CD8-positive, alpha-beta T cell (primary cell): ENCODE measurements at places on chromosomes 5 and 9. TPM values are rescaled to one million over a fixed set of nuclear protein-coding genes. Genes with fewer than 3 reads are reported as not detected.

The SCGB3A2 gene
- total RNA-seq, result not detected

The KIF4B gene
- not detected for total RNA-seq

The CTXN3 gene
- total RNA-seq, result not detected

The CKMT2 gene
- total RNA-seq, result not detected

The TMEM252 gene
- total RNA-seq, result not detected
